NCI-H1092 treated with DMSO at 0.1 percent for 48 hours (cell line): ENCODE measurements at places on chromosomes 16 and 17.
A peak's percentile ranks its signal among the peaks of the same experiment; 100 is the strongest.

GRCh38 chr17:58710948-58711552 lies 18.6 kb downstream of the RAD51C start:
- peak; percentile 34 for DNase-seq

DNA sequence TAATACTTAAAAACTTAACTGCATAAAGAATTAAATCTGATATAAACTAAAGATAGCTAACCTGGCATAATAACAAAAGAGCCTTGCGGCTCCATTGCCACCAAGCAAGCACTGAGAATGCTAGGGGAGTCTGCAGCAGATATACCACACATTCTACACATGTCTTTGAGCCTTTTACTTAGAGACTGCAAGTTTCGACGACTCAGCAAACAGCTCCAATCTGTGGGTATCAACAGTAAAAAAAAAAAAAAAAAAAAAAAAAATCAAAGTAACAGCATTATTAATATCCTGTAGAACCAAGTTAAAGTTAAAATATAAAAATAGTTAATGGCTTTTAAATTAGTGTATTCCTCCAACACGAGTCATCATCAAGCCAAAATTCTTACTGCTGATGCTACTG lies 27.8 kb upstream of the INTS2 start:
- no peak for DNase-seq

DNA sequence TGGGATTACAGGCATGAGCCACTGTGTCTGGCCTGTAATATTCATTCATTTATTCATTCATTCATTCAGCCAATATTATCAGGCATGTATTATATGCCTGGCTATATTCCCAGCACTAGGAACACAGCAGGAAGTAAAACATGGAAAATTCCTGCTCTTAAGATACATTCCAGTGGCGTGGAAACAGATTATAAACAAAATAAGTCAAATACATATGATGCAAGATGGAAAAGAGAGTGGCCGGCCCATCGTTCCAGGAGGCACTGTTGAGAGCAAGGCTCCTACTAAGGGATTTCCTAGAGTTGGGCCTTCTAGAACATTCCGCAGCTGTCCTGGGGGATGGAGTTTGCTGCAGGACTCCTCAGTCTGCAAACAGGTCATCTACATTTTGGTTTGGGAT lies 17.7 kb downstream of the ADCY9 start:
- DNase-seq = no peak

GRCh38 chr16:3121851-3122467 lies 9.6 kb downstream of the ZNF205 start:
- DNase-seq = peak; percentile 20

- no peak for DNase-seq
These were observed 144.8 kb upstream of the RPH3AL start for GRCh38 chr17:497241-498034.

DNA sequence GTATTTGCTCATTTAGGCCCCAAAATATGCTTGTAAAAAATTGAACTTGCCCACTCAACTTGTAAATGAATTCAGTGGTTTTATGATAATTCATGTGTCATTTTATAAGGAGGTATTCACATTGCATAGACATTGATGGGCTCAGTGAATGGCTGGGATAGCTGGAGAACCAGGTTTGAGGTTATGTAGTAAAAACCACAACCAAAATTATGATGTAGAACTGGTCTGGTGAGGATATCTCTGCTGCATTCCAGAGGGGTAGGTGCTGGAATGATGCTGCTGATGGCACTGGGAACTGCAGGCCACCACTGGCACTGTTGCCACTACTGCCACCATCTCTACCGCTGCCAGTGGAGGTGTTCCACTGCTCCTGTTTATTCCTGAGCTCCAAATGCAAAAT lies 21.5 kb upstream of the RABEP1 start:
- DNase-seq = no peak

GRCh38 chr17:22669721-22670120 lies 977.4 kb downstream of the KCNJ18 start:
- DNase-seq = no peak

DNA sequence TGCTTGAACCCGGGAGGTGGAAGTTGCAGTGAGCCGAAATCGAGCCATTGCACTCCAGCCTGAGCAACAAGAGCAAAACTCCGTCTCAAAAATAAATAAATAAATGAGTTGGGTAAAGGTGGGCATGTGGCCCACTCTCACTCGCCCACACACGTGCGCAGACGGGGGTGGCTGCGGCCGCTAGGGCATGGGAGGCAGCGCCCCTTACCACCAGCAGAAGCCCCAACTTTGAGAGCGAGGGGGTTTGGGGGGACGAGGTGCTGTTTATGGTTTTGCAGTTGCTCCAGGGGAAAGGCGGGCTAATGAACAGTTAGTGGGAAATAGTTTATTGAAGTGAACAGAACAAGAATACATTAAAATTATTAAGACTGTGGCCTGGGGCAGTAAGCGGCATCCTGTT lies 14.9 kb upstream of the RBFOX3 start:
- DNase-seq = no peak

DNA sequence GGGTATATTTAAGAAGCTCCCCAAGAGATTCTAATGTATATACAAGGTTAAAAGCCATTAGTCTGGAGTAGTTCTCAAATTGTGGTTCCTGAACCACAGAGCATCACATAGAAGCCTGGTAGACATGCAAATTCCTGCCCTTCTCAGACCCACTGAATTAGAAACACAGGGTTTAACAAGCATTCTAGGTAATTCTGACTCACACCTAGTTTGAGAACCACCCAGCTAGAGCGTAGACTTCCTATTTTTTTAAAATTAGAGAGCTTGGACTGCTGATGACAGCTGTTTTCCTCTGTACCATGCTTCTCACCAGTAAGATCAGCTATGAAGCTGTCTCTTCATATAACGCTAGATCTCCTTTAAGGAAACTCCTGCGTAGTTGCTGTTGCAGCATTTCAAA lies 50.6 kb downstream of the HS3ST3B1 start:
- DNase-seq = no peak

DNA sequence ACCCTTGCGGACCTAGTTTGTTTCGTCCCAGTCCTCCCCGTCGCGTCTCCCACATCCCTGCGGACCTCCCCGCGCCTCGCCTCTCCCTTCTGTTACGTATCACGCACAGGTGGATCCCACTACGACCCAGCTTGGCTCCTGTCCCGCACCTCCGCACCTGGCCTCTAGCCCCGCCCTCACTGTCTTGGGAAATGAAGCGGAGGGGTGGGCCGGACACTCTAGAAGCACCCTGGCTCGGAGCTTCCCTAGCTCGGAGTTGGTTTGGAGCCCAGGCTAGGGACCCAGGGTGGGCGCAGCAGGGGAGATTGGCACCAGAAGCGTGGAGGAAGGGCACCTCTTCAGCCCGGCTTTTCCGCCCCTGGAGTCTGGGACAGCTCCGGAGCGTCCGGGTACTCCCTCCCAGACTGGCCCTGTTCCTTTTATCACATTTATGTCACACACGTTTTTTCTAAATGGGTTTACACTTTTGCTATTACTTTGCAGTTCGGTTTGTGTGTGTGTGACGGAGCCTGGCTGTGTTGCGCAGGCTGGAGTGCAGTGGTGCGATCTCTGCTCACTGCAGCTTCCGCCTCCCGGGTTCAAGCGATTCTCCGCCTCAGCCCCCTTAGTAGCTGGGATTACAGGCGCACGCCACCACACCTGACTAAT lies 1.4 kb upstream of the CEMP1 start:
- DNase-seq = peak; percentile 65

DNA sequence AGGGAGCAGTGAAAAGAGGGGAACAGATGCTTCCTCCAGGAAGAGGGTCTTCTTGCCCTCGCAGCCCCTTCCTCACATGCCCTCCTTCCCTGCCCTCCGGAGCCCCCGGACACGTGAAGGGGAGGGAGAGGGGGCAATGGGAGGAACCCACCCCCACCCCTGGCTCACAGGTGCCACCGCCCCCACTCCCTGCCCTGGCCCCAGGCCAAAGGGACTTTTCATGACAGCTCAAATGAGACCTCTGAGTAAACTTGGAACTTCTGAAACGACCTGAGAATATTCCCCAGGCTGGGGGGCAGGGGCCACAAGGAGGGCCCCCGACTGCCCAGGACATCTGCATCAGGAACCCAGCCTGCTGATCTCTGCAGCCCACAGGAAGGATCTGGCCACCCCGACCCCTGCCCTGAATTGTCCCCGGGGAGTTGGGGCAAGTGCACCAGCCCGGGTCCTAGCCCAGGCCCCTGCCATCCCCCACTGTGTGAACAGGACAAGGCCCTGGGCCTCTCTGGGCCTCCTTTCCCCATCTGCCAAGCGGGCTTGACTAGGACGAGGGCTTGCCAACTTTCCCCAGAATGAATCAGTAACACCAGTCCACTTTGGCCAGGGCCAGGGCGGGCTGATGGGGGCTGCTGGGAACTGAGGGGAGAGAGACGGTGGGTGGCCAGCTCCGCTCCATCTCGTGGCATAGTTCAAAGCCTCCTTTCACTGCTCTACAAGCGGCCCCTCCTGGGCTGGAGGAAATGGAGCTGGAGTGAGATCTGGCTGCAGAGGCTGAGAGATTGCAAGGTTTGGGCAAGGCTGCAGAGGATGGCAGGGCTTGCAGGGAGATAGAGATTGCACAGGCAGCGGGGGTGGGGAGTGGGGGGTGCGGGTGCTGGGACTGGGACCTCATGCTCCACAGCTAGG lies 3.8 kb downstream of the IL21R start:
- no peak for DNase-seq

GRCh38 chr17:42841975-42842685 lies 2.2 kb upstream of the AOC2 start:
- no peak for DNase-seq

- DNase-seq = no peak
These were observed 8.4 kb upstream of the WSB1 start for GRCh38 chr17:27285516-27285915.

DNA sequence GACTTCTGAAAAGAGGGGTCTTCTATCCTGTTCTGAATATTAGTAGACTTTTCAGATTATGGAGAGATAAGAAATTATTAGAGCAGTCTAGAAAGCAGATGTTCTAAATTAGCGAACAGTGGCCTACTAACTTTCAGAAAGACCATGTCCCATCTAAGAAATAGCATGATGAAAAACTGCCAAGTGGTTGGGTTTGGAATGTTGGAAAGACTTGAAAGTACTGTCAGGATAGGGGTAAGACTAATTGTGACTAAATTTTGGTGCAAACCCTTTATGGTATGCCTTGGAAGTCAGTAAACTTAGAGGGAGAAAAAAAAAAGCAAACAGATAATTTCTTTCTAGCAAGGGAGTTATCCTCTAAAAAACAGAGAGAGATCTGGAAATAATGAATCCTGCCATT lies 41.1 kb downstream of the TANGO6 start:
- DNase-seq = peak; percentile 52

- DNase-seq = no peak
These were observed 49.0 kb downstream of the KANSL1 start for GRCh38 chr17:46144246-46144645.

GRCh38 chr16:4696905-4697847 lies 3.8 kb downstream of the NUDT16L1 start:
- DNase-seq = peak; percentile 33

- no peak for DNase-seq
These were observed 26.9 kb downstream of the RGS9 start for GRCh38 chr17:65163990-65164495.

GRCh38 chr17:53707566-53707965 lies 115.2 kb upstream of the KIF2B start:
- DNase-seq = no peak

GRCh38 chr17:31416503-31416923 lies 25.0 kb downstream of the RAB11FIP4 start:
- peak; percentile 18 for DNase-seq

- DNase-seq = no peak
These were observed 393.4 kb downstream of the HAPSTR1 start for GRCh38 chr16:9484881-9485280.

- DNase-seq = no peak
These were observed 9.2 kb upstream of the MYH10 start for GRCh38 chr17:8639709-8640108.

GRCh38 chr16:54817432-54817831 lies 113.2 kb upstream of the IRX5 start:
- peak; percentile 41 for DNase-seq

DNA sequence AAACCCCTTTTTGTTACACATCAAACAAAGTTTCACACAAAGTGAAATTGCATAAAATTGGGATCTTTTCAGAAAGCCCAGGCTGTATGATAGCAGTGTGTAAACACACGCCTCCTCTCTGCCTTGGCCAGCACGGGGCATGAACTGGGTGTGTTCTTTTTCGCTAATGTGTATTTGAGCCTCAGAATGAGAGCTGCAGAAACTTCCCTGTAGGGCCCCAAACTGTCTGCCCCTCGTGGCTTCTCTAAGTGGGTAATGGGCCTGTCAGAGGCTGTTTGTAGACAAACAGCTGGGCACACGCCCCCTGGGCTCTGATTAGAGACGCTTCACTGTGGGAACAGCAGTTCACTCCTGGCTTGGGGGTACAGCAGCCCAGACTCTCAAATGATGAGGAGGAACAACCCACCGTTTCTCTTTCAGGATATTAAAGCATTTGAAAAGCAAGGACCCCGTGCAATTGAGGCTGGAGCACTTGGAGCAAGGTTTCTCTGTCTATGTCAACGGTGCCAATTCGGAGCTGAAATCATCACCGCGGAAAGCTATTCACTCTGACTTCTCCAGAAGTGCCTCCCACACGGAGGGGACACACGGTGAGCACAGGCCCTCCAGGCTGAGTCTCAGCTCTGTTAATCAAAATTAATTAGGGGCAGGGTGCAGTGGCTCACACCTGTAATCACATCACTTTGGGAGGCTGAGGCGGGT lies 78.4 kb downstream of the KATNIP start:
- DNase-seq = peak; percentile 19

- DNase-seq = peak; percentile 35
These were observed 32.8 kb downstream of the MYO15A start for GRCh38 chr17:18141210-18141803.

DNA sequence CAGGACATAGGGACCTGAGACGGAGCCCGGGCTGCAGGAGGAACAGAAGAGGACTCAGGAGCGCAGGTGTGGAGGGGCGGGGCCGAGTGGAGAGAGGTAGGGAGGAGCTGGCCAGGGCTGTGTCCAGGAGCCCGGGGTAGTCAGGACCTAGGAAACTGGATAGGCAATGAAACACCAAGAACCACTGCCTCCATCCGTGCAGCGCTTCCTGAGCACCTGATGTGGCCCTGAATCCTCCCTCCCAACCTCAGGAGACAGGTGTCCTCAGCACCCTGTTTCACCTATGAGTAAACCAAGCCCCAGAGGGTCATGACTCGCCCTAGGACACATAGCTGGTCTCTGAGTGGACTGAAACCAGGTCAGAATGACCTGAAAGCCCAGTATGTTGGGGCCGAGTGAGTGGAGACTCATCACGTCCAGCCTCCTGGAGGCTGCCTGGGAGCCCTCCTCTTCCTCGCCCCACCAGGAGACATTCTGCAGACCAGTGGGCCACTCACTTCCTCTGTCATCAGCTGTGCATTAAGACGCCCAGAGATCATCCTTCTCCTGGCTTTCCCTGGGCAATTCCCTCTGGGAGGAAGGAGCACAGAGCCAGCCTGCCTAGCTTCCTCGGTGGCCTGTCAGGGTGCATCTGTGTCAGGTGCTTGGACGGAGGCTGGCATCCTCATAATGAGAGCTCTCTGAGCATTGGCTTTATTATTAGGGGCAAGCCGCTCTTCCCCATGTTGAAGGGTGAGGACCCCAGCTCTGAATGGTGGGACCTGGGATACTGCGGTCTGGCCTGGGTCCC lies 72.8 kb downstream of the SCNN1B start:
- DNase-seq = no peak
